ENCODE measurements at places on chromosomes 5 and 9.

DNA sequence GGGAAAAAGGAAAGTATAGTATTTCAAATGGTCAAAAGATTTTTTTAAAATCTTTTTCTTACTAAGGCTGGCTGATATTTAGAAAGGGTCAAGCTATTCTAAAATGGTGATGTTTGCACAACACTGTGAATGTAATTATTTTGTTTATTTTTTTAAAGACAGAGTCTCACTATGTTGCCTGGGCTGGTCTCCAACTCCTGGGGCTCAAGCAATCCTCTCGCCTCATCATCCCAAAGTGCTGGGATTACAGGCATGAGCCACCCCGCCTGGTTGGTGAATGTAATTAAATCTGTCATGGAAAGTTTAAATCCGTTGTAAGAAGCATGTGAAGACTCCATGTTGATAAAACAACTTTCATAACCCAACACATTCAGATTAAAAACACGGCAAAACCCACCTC is 2.6 kb downstream of the UBTD2 start:
- no peak for DNase-seq

- DNase-seq, result no peak
These were observed 12.0 kb upstream of the FSTL4 start for GRCh38 chr5:133624316-133624715.

DNA sequence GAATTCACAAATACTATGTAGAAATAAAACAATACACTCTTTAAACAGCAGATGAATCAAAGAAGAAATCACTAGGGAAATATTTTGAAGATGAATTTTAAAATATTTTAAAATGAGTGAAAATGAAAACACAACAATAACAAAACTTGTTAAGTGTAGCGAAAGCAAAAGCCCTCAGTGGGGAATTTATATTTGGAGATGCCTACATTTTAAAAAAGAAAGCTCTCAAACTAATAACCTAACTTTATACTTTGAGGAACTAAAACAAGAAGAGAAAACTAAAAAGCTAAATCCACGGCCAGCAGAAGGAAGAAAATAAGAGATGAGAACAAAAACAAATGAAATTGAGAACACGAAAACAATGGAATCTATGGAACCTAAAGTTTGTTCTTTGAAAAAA is 22.7 kb downstream of the SPDL1 start:
- DNase-seq, result no peak

GRCh38 chr5:32475334-32476097 is 31.0 kb upstream of the ZFR start:
- no peak for DNase-seq

DNA sequence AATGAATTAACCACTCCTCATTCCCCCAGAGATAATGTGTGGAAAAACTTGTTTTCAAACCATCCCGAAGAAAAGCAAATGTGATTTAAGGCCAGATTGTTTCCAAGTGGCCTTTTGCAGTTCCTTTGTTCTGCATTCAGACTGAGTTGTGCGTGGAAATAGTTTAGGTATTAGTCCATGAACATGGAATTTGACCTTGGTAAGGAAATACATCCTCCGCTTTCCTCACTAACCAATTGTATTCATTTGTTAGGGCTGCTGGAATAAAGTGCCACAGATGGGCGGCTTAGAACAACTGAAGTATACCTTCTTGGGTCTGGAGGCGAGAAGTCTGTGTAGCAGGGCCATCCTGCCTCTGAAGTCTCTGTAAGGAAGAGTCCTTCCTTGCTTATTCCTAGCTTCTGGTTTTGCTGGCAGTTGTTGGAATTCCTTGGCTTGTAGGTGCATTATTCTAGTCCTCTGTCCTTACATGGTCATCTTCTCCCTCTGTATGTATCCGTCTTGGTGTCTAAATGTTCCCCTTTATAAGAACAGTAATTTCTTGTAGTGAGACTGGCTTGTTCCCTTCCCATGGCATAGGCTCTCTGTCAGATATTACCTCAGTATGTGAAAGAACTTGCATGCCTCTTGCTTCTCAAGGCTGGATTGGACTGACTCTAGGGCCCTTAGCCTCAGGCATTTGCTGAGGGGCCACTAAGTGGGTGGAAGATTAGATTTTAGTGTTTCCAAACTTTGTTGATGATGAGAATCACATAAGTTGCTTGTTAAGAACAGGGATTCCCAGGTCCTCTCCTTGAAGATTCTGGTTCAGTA is 53.9 kb downstream of the RAI14 start:
- DNase-seq, result no peak

- no peak for DNase-seq
These were observed 52.7 kb upstream of the TESK1 start for GRCh38 chr9:35552376-35552775.

GRCh38 chr9:122546196-122546595 is 6.7 kb upstream of the OR1N2 start:
- DNase-seq, result no peak

DNA sequence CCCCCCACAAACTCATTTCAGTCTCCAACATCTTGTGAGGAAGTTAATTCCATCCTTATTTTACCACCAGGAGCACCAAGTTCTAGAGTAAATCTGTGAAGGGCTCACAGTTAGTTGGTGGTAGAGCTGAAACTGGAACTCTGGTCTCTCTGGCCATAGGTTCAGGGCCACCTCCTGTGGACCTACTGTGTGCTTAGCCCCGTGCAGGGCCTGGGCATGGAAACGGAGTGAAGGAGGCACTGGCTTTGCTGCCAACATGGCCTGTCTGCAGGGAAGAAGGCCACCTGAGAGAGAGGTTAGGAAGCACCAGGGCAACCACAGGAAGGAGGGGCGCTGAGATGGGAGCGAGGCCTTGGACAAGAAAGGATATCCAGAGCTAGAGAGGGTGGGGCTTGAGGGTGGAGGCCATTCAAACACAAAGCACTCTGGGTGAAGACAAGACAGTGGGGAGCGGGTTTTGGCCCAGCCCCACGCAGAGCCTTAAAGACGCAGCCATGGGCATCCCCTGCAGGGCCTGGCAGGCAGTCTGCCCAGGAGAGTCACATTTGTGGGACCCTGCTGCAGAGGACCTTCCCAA is 16.0 kb upstream of the DAB2IP start:
- no peak for DNase-seq

GRCh38 chr9:114696814-114697544 is 15.0 kb upstream of the TEX48 start:
- DNase-seq, result no peak

GRCh38 chr5:11903614-11904264 is 507 bp downstream of the CTNND2 start:
- DNase-seq, result no peak

- no peak for DNase-seq
These were observed 14.6 kb downstream of the MRPS27 start for GRCh38 chr5:72305194-72306142.

DNA sequence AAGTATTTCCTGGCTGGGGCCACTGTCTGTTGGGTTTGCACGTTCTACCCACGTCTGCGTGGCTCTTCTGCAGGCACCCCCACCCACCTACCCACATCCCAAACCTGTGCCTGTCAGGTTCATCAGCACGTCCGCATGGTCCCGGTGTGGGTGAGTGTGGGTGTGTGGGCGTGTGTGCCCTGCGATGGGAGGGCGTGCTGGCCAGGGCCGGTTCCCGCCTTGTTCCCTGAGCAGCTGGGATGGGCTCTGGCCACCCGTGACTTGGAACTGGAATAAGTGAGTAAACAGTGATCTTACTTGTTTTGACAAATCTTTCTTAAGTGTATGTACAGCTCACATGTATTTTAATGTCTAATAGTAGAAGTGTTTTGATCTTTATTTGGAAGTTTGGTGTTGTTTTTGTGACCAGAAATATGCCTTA is 20.4 kb downstream of the ERGIC1 start:
- DNase-seq, result no peak

- no peak for DNase-seq
These were observed 550 bp upstream of the TMEM245 start for GRCh38 chr9:109120204-109120789.

GRCh38 chr5:38240212-38240611 is 18.1 kb upstream of the EGFLAM start:
- DNase-seq, result no peak

- DNase-seq, result no peak
These were observed 1577.6 kb downstream of the EFNA5 start for GRCh38 chr5:106093134-106093533.

DNA sequence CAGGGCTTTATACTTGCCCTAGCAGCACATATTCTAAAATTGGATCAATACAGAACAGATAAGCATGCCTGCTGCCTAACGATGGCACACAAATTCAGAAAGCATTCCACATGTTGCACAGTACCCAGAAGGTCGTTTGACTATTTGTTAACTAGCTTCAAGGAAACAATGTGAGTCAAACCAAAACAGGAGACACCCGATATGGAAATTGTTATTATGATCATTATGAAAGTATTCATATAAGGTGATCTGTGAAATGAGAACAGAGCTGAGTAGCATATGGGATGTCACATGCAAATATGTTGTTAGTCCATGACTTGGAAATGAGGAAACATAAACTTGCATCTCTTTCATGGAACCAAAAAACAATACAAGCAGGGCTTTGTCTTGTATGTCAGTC is 56.3 kb upstream of the BICD2 start:
- DNase-seq, result no peak

DNA sequence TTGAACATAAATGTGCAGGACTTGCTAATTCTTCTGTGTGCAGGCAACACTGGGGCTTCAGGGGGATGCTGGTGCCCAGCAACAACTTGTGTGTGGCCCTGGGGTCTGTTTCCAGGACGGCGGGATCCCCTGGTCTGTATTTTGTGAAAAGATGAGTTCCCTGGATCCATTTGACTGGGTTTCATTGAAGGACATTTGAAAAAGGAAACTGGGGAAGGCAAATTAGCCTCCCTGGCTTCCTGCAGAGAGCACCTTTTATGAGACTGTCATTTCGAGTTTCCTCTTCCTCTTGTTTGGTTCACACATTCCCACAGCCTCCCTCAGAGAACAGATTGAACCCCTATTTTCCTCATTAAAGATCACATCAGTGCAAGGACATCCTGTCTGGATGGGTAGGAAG is 63.1 kb downstream of the FOXI1 start:
- no peak for DNase-seq

- no peak for DNase-seq
These were observed 28.7 kb downstream of the DMRT3 start for GRCh38 chr9:1005043-1005667.

GRCh38 chr9:134211811-134212485 is 47.6 kb upstream of the RNU6ATAC start:
- no peak for DNase-seq

- no peak for DNase-seq
These were observed 51.4 kb downstream of the PFDN1 start for GRCh38 chr5:140251527-140251973.

DNA sequence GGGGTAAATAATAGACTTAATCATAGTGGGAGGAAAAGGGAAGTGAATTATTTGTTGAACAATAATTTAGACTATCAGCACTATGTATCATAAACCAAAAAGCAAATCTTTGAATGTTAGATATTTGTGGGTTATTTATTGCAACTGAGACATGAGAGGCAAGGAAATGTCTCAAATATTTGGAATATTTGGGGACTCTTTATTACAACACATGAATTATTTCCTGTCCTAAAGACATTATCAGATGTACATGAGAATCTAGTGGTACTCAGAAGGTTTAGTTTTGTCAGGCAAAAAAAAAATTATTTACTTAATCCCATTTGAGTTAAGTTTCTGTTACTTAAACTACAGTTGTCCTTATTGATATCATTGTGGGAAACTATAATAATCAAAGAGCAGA is 91.1 kb downstream of the TLR4 start:
- DNase-seq, result no peak

GRCh38 chr9:27532046-27532445 is 2.4 kb upstream of the MOB3B start:
- DNase-seq, result no peak

DNA sequence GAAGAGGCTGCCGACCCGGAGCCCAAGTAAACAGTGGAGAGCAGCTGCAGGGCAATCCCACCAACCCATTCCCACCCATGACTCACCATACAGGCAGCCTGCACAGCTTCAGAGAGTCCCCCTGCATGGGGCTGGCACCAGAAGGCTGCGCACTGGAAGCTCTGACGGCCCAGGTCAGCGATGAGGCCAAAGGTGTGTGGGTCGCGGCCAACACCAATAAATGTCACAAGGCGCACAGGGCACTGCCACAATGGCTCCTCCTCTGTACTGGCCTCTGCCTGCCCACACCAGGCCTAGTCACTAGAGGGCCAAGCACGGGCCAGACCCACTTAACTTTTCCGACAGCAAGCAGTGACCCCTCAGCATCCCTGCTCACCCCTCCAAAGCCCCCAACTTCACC is 3.0 kb upstream of the SRA1 start:
- DNase-seq, result no peak

GRCh38 chr5:5676218-5676617 is 253.7 kb downstream of the ICE1 start:
- no peak for DNase-seq

- DNase-seq, result no peak
These were observed 56.4 kb upstream of the MYO10 start for GRCh38 chr5:16992444-16992843.

- DNase-seq, result no peak
These were observed 164.5 kb upstream of the RGS7BP start for GRCh38 chr5:64341340-64341739.

- DNase-seq, result no peak
These were observed 382.4 kb downstream of the TMEM167A start for GRCh38 chr5:82694711-82695285.

DNA sequence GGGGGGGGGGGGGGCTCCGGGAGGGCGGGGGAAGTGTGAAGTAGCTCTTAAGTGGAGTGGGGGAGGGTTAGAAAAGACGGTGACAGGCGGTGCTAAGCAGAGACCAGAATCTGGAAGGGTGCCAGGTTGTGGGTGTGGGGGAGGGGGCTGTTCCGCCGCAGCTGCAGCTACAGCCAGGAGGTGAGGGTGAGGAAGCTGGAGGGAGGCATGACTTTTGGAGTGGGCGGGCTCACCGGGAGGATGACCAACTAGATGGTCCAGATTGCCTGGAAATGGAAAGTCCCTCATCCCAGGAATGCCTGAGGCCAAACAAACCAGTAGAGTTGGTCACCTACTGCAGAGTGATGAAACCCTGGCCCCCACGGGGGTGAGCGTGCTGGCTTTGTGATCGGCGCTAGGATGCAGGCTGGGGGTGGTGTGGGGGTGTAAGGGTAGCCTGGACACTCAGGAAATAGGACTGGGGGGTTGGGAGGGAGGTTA is 158.1 kb upstream of the SHB start:
- no peak for DNase-seq

Data from cerebellar nuclear complex (tissue), 1 donor.